ENCODE measurements at places on chromosomes 6 and 20. TPM values are rescaled to one million over a fixed set of nuclear protein-coding genes. Genes with fewer than 3 reads are reported as not detected.

Gene NRN1
- total RNA-seq, result 1.3 TPM

Gene TMEM200A
- total RNA-seq, result 0.34 TPM

Gene NRSN1
- total RNA-seq, result not detected

Gene PTPRT
- not detected for total RNA-seq

Gene MYLK4
- total RNA-seq, result 0.05 TPM

DNA sequence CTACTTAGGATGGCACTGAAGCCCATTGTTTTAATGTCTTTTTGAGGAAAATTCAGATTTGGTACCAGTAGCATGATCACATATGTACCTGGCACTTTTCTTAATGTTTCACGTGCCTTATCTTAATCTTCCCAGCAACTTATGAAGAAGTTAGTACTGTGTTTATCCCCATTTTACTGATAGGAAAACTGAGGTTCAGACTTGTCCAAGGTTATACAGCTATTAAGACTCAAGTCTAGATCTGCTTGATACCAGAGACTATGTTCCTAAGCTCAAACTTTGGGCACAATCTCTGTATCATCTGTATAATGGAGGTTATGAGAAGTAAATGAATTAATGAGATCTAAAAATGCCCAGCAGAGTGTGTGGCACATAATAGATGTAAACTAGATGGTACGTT lies 179.7 kb upstream of the SUPT3H start:
- no peak for DNase-seq

DNA sequence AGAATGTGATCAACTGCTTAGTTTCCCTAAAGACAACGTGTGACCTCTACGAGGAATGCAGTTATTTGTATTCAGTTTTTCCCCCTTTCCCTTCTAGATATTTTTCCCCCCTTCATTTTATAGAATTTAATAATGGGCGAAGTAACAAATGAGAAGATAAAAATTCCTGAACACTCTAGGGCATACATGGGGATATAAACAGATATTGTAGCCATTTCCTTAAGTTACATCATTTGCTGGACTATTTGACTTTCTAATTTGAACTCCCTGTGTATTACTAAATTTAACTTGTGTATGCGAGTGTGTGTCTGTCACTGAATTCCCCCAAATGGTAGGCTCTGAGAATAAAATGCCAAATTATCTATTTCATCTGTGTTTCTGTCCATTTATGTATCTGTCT lies 99.0 kb upstream of the ZFP64 start:
- no peak for DNase-seq

Data from activated CD4-positive, alpha-beta memory T cell treated with anti-CD3 and anti-CD28 coated beads for 36 hours (primary cell).